Ovary (tissue), 10 donors: ENCODE measurements at places on chromosomes 11 and 22. TPM values are rescaled to one million over a fixed set of nuclear protein-coding genes. Genes with fewer than 3 reads are reported as not detected.

ANGPTL5 gene
- 17.8 TPM for total RNA-seq

LDHAL6A gene
- 0.61 TPM for total RNA-seq

OR52A1 gene
- total RNA-seq: not detected

PHOX2A gene
- not detected for total RNA-seq

POLR2L gene
- 68.7 TPM for total RNA-seq

ZNF280A gene
- total RNA-seq: not detected

TRIM22 gene
- 31.0 TPM for total RNA-seq

TENM4 gene
- 61.2 TPM for total RNA-seq

CTSD gene
- 191 TPM for total RNA-seq

KDM4F gene
- total RNA-seq: not detected

GANAB gene
- total RNA-seq: 92.9 TPM

FGF3 gene
- not detected for total RNA-seq

TST gene
- total RNA-seq: 59.9 TPM

P2RY2 gene
- 0.99 TPM for total RNA-seq

OR2AG1 gene
- total RNA-seq: not detected

SLC22A25 gene
- not detected for total RNA-seq

KCTD14 gene
- total RNA-seq: 5.2 TPM

AMOTL1 gene
- 20.8 TPM for total RNA-seq

CRYBA4 gene
- not detected for total RNA-seq

CRYBB3 gene
- not detected for total RNA-seq

MS4A6A gene
- 28.9 TPM for total RNA-seq

DEUP1 gene
- total RNA-seq: not detected

SORL1 gene
- 10.5 TPM for total RNA-seq

PANX3 gene
- total RNA-seq: not detected

FGF4 gene
- total RNA-seq: not detected

RAG2 gene
- total RNA-seq: not detected

RASD2 gene
- 3.7 TPM for total RNA-seq

SMC1B gene
- total RNA-seq: not detected

ADAMTS8 gene
- total RNA-seq: 1.4 TPM

RGL4 gene
- not detected for total RNA-seq

OR52I2 gene
- not detected for total RNA-seq

MS4A12 gene
- total RNA-seq: not detected

HYOU1 gene
- 69.7 TPM for total RNA-seq

OR51B4 gene
- not detected for total RNA-seq

C11orf52 gene
- not detected for total RNA-seq

MS4A8 gene
- total RNA-seq: 0.96 TPM

OR51A4 gene
- not detected for total RNA-seq

ZNF408 gene
- 7.8 TPM for total RNA-seq

OR9Q2 gene
- not detected for total RNA-seq

PRRG4 gene
- total RNA-seq: 0.20 TPM

TMEM135 gene
- total RNA-seq: 20.6 TPM

CNIH2 gene
- 0.89 TPM for total RNA-seq

RPUSD4 gene
- 27.6 TPM for total RNA-seq

CSF2RB gene
- total RNA-seq: 0.69 TPM

CALCB gene
- not detected for total RNA-seq

CENPM gene
- 0.25 TPM for total RNA-seq

GP1BB gene
- 3.6 TPM for total RNA-seq
